Stimulated activated CD4-positive, alpha-beta T cell treated with anti-CD3 and anti-CD28 coated beads, TNF-alpha, amount 100 ng/mL, for 1 hour (primary cell): ENCODE measurements at places on chromosomes 1 and 21.

GRCh38 chr1:205074513-205074912, 9.7 kb downstream of the TMEM81 start:
- no peak for DNase-seq

DNA sequence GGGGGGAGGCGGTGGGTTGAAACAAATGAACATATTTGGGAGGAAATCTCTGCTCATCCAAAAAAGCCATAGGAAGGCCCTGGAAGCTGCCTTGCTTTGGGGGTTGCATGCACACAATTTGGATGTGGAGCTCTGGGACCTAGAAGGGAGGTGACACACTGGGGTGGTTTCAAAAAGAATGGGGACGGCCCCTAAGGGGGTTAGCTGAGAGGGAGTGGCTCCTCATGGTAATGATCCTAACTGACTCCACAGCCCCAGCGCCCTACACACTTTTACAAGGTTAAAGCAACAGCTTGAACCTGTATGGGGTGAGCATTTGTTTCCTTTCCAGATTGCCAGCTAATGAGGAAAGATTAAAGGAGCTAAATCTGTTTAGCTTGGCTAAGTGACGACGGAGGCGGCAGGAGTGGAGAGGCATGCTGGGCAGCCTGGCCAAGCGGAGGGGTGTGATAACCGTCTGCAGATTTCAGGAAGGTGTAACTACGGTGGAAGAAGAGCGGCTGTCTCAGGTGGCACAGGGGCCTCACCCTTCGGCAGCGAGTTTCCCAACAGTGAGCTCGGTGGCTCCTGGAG, 107.3 kb downstream of the RNF220 start:
- no peak for DNase-seq

- DNase-seq = no peak
Observed at GRCh38 chr1:41122851-41123518, 101.5 kb upstream of the SLFNL1 start.

- no peak for DNase-seq
Observed at GRCh38 chr1:1406101-1406820, 832 bp downstream of the MRPL20 start.

- no peak for DNase-seq
Observed at GRCh38 chr1:201282931-201283829, at the start of gene PKP1. Gene PKP1 (plus strand): TSS chr1:201283506. CDS start chr1:201283703, 197 bp downstream.

DNA sequence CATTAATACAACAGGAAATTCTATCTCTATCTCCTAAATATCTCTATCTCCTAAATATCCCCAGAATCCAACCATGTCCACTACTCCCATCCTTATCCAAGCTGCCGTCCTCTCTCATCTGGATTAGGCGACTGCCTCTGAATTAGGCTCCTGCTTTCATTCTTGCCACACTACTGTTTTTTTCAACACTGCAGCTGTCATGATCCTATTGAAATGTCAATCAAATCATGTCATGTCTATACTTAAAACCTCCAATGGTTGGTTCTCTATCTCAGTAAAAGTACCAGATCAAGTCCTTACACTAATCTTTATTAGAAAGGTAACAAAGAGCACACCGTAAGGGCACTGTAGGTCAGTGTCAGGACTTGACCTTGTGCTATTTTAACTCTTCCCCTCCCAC, 82.0 kb upstream of the NFIA start:
- DNase-seq = no peak

DNA sequence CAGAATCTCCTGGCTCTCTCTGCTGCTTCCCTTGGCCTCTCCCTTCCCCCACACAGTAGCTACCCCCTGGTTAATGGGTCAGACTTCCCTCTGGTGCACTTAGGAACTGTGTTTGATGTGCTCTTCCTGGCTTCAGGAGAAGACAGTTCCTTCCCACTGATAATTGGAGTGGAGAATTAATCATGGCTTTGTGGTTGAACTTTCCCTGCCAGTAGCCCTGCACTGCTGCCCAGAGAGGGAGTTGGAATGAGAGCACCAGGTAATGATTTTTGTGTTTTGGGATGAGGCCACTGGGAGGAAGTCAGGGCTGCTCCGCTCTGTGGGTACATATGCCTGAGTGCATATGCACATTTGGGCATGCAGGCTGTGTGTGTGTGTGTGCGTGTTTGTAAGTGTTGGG, 39.7 kb upstream of the PADI2 start:
- DNase-seq = no peak

- no peak for DNase-seq
Observed at GRCh38 chr1:102252731-102253505, 256.2 kb upstream of the OLFM3 start.

DNA sequence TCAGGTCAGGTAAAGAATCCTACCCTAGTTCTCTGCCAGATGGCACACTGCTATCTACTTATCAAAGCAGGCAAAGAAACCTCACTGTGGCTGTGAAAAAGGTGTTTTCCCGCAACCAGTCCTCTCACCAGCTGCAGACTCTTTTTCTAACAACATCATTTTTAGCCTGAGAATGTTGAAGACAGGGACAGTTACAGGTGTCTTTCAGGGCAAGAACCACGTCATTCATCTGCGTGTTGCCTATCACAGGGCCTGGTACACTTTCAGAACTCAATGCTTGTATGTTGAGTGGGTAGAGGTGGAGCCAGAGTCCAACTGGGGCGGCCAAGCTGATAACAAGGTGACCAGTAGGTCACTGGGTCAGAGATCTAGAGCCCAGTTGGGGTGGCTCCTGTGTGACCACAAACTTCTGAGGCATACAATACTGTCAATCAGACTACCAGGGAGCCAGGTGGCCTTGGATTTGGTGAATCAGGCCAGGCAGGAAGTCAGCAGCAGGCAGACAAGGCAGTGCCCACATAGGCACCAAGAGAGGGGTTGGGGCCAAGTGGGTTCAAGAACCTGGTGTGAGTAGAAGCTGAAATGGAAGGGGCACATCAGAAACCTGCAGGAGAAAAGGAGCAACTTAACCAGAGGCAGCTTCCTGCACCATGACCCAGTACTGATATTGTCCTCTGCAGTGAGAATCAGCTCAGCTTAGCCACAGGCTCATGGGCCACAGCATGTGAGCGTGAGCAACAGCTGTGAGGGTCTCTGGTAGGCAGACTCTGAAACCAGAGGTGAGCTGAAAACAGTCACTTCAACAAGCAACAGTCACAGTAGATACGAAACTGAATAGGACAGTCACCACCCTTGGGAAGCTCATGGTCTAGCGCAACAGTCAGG, 123.6 kb downstream of the DTL start:
- no peak for DNase-seq

DNA sequence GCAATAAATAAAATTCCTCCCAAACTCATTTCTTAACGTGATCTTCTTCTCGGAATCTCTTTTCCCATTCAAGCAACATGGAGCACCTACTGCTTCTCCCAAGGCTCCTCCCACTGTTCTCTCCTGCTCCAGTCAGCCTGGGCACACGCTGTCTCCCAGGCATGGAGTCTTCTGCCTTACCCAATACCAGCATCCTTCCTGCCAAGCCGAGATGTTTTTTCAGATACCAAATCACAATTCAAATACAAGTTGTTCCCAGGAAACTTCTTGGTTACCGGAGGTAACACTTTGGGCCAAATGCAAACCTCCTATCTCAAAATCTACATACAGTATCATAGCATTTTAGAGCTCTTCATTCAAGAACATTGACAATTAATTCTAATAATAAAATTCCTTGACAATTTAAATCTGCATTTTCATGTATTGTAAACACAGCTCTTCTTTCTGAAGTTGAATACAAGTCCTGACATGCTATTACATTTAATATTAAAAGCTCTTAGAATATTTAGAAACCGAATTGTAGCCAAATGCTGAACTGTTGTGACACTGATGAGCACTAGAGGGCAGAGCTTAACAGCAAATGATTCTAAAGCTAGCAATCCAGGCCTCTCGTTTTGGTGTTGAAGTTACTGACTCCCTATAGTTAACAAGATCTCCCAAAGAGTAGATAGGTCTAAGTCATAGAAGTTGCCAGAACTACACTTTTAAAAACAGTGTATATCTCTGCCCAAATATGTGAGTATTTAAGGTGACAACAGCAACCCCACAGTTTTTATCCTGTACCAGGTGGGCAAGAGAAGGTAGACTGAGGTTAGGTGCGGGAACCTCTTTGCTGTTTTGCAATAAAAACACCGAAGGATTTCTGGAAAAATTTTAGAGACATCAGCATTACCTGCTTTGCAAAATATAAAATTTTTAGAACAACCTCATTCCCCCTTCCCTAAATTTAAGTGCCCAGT, 52.3 kb downstream of the BCAR3 start:
- DNase-seq = no peak

DNA sequence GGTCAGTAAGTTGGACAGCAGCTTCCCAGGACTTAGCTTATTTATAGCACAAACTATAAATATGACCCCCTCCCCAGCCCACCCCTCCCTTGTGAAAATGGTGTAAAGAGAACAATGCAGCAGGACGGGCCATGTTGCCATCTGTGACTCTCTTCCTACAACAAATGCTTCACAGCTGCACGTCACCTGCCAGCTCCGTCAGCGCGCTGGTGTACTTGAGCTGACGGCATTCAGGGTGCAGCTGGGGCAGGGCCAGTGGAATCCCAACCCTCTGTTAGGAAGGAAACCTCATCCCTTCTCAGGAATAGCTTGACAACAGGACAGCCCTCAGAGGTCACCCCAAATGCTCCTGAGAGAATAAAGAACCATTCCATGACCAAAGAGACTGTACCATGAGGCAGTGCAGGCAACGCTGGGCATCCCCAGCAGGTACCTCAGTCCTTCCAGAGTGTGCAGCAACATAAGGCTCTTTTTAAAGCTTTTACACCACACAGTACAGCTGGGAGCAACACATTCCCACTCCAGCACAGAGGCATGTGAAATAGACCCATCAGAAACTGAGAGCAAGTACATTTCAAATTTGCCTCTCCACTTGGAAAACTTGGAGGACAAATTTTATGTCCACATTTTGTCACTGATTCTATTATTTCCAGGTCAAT, 85.0 kb downstream of the ATP1A1 start:
- no peak for DNase-seq

DNA sequence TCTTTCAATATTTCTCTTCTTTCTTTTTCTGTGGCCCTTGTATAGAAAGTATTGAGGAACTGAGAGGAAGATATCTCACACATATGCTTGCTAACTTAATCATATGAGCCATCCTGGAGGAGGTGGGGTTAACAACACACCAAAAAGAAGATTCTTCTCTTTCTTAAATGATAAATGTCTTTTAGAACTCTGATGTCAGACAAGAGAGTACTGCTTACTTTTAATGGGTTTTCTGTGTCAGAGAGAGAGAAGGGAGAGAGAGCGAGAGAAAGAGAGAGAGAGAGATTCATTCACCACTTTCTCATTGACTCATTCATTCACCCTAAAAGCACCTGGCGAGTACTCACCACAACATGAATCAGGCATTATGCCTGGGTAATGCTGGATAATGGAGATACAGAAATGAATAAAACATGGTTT, 250.3 kb upstream of the SGIP1 start:
- no peak for DNase-seq
